ENCODE measurements at places on chromosomes 7 and 10.

DNA sequence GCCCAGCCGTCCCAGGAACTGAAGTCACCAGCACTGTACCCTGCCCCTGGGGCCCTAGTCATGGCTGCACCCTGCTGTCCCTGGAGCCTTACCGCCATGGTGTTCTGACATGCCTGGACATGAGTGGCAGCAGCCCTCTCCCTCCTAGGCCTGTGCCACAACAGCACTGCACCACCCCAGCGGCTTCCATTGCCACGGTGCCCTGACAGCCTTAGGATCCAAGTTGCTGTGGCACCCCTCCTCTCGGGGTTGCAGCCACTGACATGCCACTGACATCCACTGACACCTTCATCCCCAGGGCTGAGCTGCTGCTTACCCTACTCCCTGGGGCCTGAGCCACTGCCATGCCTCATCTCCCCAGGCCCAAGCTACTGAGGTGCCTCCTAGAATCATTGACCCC, 39.6 kb upstream of the SHH start:
- DNase-seq = no peak

- no peak for DNase-seq
Observed at GRCh38 chr7:155972651-155973390, 160.6 kb upstream of the SHH start.

- DNase-seq = no peak
Observed at GRCh38 chr7:3888096-3888495, 587.0 kb downstream of the SDK1 start.

DNA sequence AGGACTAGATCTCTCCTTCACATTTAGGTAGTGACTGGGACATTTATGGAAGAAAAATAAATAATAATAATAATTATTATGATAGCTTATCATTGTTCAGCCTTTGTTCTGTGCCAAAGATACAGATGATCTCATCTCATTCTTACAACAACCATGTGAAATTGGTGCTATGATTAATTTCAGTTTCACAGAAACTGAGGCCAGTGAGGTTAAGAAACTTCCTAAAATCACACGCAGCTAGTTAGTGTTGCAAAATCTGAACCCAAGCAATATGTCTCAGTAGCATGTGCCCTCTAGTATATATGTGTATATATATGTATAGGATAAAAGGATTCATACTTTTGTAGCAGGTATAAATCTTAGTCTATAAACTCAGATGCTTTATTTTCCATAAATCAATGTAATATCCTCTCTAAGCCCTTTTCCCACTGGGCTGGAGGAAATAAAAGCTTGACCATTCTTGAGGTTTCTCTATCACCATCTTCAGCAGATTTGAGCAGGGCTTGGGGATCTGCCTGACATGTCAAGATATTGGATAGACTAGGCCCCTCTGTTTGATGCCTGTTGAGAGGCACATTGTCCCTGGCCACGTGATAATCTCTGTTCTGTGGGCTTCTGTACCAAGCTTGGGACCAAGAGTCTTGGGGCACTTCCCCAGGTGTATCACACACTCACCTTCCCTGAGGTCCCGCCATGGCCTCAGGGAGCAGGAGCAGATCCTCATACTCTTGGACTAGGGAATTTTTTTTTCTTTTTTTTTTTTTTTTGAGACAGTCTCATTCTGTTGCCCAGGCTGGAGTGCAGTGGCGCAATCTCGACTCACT, 172.6 kb upstream of the NRP1 start:
- DNase-seq = no peak

DNA sequence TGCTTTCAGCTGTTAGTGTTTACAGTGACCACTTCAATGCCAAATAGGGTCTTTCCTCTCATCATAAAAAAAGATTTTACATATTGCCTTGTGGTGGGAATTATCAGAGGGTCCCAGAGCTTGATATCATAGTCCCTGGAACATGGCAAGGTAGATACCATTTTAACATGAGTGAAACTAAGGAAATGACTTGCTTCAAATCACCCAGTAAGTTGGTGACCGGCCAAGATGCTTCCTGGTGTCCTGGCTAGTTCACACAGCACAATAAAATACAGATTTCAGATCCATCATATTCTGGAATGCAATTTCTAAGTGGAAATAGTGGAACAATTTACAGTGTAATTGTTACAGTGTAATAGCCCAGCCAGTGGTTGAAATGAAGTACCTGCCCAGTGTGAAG, 36.6 kb downstream of the CNNM1 start:
- DNase-seq = no peak

DNA sequence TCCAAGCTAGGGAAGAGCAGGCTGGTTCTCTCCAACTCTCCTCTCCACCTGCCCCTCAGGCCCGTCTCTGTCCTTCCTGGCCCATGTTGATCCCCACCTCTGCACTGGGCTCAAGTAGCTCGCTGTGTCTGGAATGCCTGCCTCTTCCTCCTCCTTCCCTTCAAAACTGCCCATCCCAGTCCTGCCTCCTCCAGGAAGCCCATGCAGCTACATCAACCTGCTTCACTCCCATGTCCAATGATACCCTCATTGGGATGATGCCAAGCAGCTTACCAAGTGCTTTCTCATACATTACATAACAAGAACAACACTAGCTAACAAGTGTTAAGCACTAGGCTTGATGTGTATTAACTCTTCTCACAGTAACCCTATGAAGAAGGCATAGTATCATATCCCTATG, 8.2 kb downstream of the ASB10 start:
- DNase-seq = no peak

- no peak for DNase-seq
Observed at GRCh38 chr10:103870516-103870915, 15.1 kb upstream of the SH3PXD2A start.

GRCh38 chr10:20890491-20891337, 6.4 kb downstream of the NEBL start:
- DNase-seq = peak; percentile 14

DNA sequence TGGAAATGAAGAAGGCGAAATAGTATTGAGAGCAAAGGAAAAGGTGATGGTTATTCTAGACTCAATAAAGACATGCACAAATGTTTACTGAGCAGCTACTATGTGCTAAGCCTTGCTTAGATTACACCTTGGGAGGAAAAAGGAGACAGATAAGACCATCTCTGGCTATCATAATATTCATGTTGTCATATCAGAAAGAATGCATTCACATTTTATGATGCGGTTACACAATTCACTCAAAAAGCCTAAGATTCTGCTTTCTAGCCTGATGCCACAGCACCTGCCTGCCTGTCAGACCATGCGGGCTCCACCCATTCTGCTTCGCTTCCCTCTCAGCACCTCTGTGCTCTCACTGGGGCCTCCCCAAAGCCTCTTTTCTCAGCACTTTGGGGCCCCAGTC, 100.9 kb downstream of the JCAD start:
- no peak for DNase-seq

All from D341Med (cell line).